ENCODE measurements at places on chromosomes 5 and 9.

GRCh38 chr5:17415321-17415758 lies 82.7 kb upstream of the TAF11L2 start:
- no peaks in the 10 kb centered on the region for H3K36me3 ChIP-seq
- H3K27me3 ChIP-seq = no peaks in the 10 kb centered on the region
- H3K27ac ChIP-seq = no peak overlapping the region
- H3K4me3 ChIP-seq = no peak overlapping the region

- H3K4me1 ChIP-seq = no peaks in the 10 kb centered on the region
- no peaks in the 10 kb centered on the region for H3K27me3 ChIP-seq
- H3K27ac ChIP-seq = no peak overlapping the region
- no peak overlapping the region for H3K4me3 ChIP-seq
- H3K36me3 ChIP-seq = no peaks in the 10 kb centered on the region
Measured at GRCh38 chr5:90909940-90910339, 351.3 kb downstream of the ADGRV1 start.

GRCh38 chr9:70587201-70587600 lies 172.7 kb upstream of the KLF9 start:
- no peak overlapping the region for H3K4me3 ChIP-seq
- H3K36me3 ChIP-seq = no peaks in the 10 kb centered on the region
- peaks cover 6% of the 10 kb centered on the region for H3K4me1 ChIP-seq
- H3K27me3 ChIP-seq = no peaks in the 10 kb centered on the region

DNA sequence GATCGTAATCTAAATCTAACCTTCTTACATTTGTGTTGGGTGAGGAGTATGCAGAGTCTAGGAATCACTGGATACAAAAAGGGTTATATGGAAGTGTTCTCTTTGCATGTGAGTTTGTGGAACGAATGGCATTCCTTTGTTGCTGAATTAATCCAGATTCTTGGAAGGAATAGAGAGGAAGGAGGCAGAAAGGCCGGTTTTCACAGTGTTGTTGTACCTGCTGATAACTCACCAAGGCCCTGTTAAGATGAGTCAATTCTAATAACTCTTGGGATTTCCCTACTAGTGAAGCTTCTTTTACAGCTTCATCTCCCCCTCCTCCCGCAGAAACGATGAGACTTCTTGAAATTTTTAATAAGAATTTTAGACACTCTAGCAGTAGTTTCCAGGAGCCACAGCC lies 84.0 kb downstream of the ZSWIM6 start:
- no peak overlapping the region for H3K27ac ChIP-seq
- no peaks in the 10 kb centered on the region for H3K27me3 ChIP-seq
- peaks cover 5% of the 10 kb centered on the region for H3K4me1 ChIP-seq

- H3K4me1 ChIP-seq = no peaks in the 10 kb centered on the region
- DNase-seq = no peak
- no peak overlapping the region for H3K27ac ChIP-seq
Measured at GRCh38 chr9:37626708-37627292, 24.0 kb upstream of the FRMPD1 start.

DNA sequence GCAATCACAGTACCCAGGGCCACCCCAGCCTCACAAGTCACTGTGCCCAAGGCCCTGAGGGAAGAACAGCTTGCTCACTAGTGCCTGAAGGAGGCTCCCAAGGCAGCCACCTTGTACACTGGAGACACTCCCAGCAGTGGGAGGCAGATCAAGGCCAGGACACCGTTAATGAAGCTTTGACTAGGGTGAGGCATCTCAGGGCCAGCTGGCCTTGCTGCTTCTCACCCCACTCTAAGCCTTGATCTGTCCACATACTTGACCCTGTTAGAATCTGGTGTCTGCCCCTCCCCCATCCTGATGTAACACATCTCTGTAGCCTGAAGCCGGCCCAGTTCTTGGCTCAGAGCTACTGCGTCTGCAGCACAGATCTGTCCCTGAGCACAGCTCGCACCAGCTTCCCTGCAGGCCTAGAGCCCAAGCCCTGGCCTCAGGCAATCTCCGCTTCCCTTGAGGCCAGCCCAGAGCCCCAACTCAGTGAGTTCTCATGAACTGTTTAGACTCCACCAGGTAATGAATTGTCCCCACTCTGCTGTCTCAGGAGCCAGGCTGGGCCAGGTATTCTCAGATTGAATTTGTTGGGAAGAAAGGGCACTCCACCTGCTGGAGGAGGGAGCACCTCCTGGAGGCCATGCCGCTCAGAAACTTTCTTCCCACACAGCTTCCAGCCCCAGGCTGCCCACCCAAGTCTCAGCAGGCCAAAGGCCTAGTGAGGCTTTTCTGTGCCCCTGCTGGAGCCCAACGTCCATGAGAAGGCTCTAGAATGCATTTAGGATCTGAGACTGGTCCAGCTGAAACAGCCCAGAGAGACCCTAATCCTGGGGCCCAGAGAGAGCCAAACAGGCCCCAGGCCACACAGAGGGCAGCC lies 13.4 kb upstream of the JADE2 start:
- H3K27me3 ChIP-seq = no peaks in the 10 kb centered on the region
- H3K4me3 ChIP-seq = no peak overlapping the region
- H3K27ac ChIP-seq = peak overlapping the region; percentile 53
- peaks cover 15% of the 10 kb centered on the region for H3K4me1 ChIP-seq

- H3K4me3 ChIP-seq = no peak overlapping the region
- no peaks in the 10 kb centered on the region for H3K27me3 ChIP-seq
- H3K27ac ChIP-seq = no peak overlapping the region
- DNase-seq = peak; percentile 56
- no peaks in the 10 kb centered on the region for H3K4me1 ChIP-seq
Measured at GRCh38 chr9:107929443-107929842, 439.9 kb upstream of the KLF4 start.

- no peak overlapping the region for H3K27ac ChIP-seq
- no peak for DNase-seq
- no peaks in the 10 kb centered on the region for H3K36me3 ChIP-seq
- no peaks in the 10 kb centered on the region for H3K4me1 ChIP-seq
- H3K27me3 ChIP-seq = no peaks in the 10 kb centered on the region
Measured at GRCh38 chr9:68685213-68685612, 19.8 kb upstream of the PIP5K1B start.

- no peaks in the 10 kb centered on the region for H3K4me1 ChIP-seq
- no peak for DNase-seq
- no peaks in the 10 kb centered on the region for H3K36me3 ChIP-seq
- no peaks in the 10 kb centered on the region for H3K27me3 ChIP-seq
Measured at GRCh38 chr5:14059810-14060209, 83.3 kb upstream of the TRIO start.

DNA sequence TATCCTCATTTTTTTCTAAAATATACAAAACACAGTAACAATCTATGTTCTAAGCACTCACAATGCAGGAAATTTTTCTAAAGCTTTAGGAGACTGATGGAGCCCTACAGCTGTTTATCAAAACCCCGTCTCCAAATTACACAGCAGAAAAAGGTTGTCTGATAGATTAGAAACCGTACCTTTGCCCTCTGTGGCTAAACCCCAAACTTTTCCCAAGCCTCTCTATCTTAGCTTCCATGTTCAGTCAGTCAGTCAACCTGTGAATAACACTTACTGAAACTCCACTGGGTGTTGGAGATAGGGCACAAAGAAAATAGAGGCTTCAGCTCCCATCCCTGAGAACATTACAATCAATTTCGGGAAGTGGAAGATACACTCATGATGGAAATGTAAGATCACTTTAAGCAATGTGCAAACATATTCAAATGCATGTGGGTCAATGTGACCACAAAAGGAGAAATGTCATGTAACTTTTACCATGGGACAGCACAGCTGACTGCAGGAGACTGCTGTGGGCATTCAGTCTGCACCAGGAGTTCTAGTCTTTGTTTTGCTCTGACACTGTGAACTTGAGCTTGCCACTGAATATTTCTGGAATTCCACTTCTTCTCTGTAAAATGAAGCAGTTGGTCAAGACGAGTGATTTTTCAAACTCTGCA lies 279.5 kb upstream of the PIK3R1 start:
- H3K27me3 ChIP-seq = no peaks in the 10 kb centered on the region
- no peaks in the 10 kb centered on the region for H3K36me3 ChIP-seq
- DNase-seq = no peak
- H3K27ac ChIP-seq = no peak overlapping the region

GRCh38 chr5:156913719-156914370 lies 49.2 kb downstream of the TIMD4 start:
- no peaks in the 10 kb centered on the region for H3K27me3 ChIP-seq
- no peak overlapping the region for H3K4me3 ChIP-seq
- no peak for DNase-seq
- no peaks in the 10 kb centered on the region for H3K4me1 ChIP-seq
- H3K27ac ChIP-seq = no peak overlapping the region

DNA sequence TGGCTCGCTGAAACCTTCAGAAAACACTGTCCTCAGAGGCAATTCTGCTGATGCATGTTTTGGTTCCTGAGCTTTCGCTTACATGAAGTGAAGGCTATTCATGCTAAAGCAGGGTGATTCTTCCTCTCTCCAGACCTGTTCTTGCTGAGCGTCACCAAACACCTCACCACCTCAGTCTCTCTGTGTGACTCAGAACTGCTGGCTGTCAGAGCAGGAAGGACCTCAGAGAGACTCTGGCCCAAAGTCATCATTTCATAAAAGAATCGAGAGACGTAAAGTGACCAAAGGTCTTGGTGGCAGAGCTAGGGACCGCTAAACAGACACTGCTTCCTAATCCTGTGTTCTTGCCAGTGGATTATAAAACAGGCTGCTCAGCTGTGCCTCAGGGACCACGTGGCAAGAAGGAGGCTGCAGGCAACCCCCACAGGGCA lies 73.8 kb downstream of the LHFPL2 start:
- H3K4me3 ChIP-seq = no peak overlapping the region
- no peaks in the 10 kb centered on the region for H3K36me3 ChIP-seq
- DNase-seq = no peak
- H3K27me3 ChIP-seq = no peaks in the 10 kb centered on the region
- H3K27ac ChIP-seq = no peak overlapping the region

DNA sequence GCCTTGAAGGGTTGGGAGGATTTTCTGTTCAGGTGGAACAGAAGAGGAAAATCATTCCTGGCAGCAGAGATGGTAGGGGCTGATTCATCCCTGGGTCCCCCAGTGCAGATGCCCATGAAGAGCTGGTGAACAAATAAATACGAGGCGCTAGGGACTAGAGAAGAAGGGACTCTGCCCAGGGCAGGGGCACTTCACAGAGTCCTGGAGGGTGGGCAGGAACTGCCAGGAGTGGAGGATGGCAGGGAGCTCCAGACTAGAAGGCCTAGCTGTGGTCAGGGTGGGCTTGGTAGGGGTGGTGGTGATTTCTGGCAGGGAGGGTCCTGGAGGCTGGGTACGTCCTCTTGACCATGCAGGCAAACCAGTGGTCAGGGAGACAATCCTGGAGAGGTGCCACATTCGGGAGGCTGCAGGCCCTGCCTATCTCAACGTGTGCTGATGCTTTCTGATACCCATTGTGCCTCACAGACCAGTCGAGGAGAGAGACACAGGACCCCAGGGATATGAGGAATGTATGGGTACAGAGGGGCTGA lies 69.9 kb downstream of the CRB2 start:
- no peak for DNase-seq
- H3K27me3 ChIP-seq = no peaks in the 10 kb centered on the region
- peaks cover 4% of the 10 kb centered on the region for H3K4me1 ChIP-seq
- H3K4me3 ChIP-seq = no peak overlapping the region
- no peak overlapping the region for H3K27ac ChIP-seq

- peaks cover 9% of the 10 kb centered on the region for H3K4me1 ChIP-seq
- peak; percentile 29 for DNase-seq
- H3K4me3 ChIP-seq = peak overlapping the region; percentile 93
- peak overlapping the region; percentile 66 for H3K27ac ChIP-seq
- H3K27me3 ChIP-seq = no peaks in the 10 kb centered on the region
Measured at GRCh38 chr5:175479125-175479881, 943 bp downstream of the SFXN1 start.

DNA sequence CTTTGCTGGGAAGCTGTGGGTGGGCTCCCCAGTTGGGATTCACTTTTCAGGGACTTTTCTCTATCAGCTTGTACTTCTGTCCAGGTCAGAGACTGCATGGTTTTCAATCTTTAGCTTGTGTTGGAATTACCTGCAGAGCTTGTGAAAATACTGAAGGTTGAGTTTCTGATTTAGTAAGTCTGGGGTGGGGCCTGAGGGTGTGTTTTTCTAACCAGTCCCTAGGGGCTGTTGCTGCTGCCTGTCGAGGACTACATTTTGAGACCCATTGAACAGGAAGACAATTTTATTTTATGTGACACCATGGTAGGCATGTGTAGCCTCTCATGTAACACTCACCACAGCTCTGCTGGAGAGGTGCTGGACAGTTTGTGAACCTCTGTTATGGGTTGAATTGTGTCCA lies 14.7 kb upstream of the MLANA start:
- no peaks in the 10 kb centered on the region for H3K4me1 ChIP-seq
- H3K27ac ChIP-seq = no peak overlapping the region
- H3K4me3 ChIP-seq = no peak overlapping the region
- H3K36me3 ChIP-seq = no peaks in the 10 kb centered on the region
- no peak for DNase-seq
- H3K27me3 ChIP-seq = no peaks in the 10 kb centered on the region

GRCh38 chr9:117488659-117489058 lies 73.8 kb upstream of the ASTN2 start:
- no peaks in the 10 kb centered on the region for H3K36me3 ChIP-seq
- H3K4me1 ChIP-seq = peaks cover 2% of the 10 kb centered on the region
- no peak overlapping the region for H3K4me3 ChIP-seq
- DNase-seq = no peak
- no peaks in the 10 kb centered on the region for H3K27me3 ChIP-seq

GRCh38 chr5:112918679-112919078 lies 3.3 kb downstream of the REEP5 start:
- H3K27me3 ChIP-seq = no peaks in the 10 kb centered on the region
- no peaks in the 10 kb centered on the region for H3K36me3 ChIP-seq
- no peak overlapping the region for H3K4me3 ChIP-seq
- no peak overlapping the region for H3K27ac ChIP-seq
- peaks cover 5% of the 10 kb centered on the region for H3K4me1 ChIP-seq
- no peak for DNase-seq

DNA sequence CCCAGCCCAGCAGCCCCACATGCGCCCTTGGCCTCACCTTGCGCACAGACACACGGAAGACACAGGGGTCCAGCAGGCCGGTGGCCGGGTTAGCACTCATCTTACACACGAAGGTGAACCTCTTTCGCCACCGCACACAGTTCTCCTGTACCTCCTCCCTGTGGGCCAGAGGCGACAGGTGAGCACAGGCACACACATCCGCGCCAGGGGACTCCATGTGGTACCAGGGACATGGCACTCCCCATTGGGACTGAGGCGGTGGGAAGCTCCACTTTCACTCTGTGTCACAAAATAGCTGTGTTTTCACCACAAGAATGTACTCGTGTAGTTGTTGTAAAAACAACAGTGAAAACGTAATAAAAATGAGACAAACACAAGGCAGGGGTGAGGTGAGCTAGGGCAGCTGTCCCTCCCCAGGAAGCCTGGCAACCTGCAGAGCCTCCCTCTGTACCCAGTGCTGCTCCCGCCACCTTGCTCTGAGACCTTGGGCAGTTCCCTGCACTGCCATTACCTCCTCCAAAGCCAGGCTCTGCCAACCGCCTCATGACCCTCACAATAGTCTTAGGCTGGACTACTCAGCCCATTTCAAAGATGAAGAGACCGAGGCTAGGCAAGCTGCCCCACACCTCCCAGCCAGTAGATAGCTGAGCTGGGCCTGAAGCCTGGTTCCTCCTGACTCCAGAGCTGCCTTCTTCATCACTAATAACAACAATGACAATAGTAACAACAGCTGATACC lies 16.3 kb upstream of the DPM2 start:
- H3K4me3 ChIP-seq = no peak overlapping the region
- H3K27me3 ChIP-seq = no peaks in the 10 kb centered on the region
- peaks cover 23% of the 10 kb centered on the region for H3K4me1 ChIP-seq
- no peaks in the 10 kb centered on the region for H3K36me3 ChIP-seq
- H3K27ac ChIP-seq = no peak overlapping the region

GRCh38 chr9:110338143-110338542 lies 480 bp upstream of the TXNDC8 start:
- no peaks in the 10 kb centered on the region for H3K27me3 ChIP-seq
- no peak overlapping the region for H3K4me3 ChIP-seq
- no peak for DNase-seq
- H3K4me1 ChIP-seq = no peaks in the 10 kb centered on the region
- H3K36me3 ChIP-seq = no peaks in the 10 kb centered on the region
- no peak overlapping the region for H3K27ac ChIP-seq

Measured in ovary (tissue), 10 donors.